Keratinocyte (primary cell): ENCODE measurements at places on chromosomes 16 and 17. TPM values are rescaled to one million over a fixed set of nuclear protein-coding genes. Genes with fewer than 3 reads are reported as not detected.

DNA sequence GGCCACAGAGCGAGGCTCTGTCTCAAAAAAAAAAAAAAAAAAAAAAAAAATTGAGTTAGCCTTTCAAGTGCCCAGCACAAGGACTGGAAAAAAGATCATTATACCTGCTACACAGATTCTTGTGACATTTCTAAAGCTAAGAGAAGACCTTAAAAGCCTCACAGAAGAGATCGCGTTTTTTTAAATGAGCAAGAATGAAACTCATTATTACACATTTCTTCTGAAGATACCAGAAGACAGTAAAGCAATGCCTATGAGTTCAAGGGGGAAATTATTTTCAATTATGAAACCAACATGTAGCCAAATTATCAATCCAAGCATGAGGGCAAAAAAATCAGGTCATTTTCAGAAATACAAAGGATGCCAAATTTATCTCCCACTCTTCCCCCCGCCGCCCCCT is 56.8 kb downstream of the MED13 start:
- no peak for DNase-seq
- no peak overlapping the region for H3K27ac ChIP-seq
- H3K27me3 ChIP-seq, result no peaks in the 10 kb centered on the region

LHX1 gene
- polyA plus RNA-seq, result 0.21 to 1.5 TPM (median 0.35 TPM) in 3 replicates

- no peak overlapping the region for H3K27ac ChIP-seq
- no peaks in the 10 kb centered on the region for H3K4me1 ChIP-seq
- DNase-seq, result no peak
- no peaks in the 10 kb centered on the region for H3K27me3 ChIP-seq
These were observed 11.9 kb upstream of the SLC4A1 start for GRCh38 chr17:44279666-44280391.

- no peaks in the 10 kb centered on the region for H3K4me1 ChIP-seq
- no peaks in the 10 kb centered on the region for H3K36me3 ChIP-seq
- no peak overlapping the region for H3K27ac ChIP-seq
These were observed 186.0 kb downstream of the TANC2 start for GRCh38 chr17:63151941-63152523.

- no peaks in the 10 kb centered on the region for H3K4me1 ChIP-seq
- H3K36me3 ChIP-seq, result peaks cover 48% of the 10 kb centered on the region
- no peak for DNase-seq
- no peak overlapping the region for H3K27ac ChIP-seq
- H3K4me3 ChIP-seq, result no peak overlapping the region
These were observed 6.6 kb upstream of the SUPT4H1 start for GRCh38 chr17:58358408-58359172.

DNA sequence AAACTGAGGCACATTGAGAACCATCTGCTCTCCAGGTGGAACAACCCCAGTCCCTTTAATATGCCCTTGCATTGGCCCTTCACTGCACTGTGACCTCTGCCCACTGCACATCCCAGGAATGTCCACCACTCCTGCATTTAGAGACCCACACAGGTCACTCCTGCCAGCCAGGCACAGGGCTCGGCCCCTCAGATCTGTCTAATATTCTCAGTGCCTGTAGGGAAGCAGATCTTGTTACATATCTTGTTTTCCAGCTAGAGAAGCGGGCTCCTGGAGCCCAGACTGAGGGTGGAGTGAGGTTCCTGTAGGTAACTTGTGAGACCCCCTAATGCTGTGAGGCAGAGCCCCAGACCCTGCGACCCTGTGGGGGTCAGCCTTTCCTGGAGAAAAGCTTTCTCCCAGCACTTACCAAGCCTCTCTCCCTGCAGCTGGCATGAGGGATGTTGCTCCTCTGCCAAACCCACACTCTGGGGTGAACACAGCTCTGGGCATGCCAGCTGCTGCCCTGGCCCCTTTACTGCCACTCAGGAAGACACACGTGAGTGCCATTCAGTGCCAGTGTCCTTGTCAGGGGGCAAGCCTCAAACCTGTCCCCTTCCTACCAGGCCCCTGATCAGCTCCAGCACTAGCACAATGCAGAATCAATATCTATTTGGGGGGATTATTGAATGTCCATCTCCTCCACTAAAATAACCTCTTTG is 40.3 kb upstream of the CRHR1 start:
- H3K4me3 ChIP-seq, result no peak overlapping the region
- no peak for DNase-seq
- no peak overlapping the region for H3K27ac ChIP-seq
- no peaks in the 10 kb centered on the region for H3K4me1 ChIP-seq

DNA sequence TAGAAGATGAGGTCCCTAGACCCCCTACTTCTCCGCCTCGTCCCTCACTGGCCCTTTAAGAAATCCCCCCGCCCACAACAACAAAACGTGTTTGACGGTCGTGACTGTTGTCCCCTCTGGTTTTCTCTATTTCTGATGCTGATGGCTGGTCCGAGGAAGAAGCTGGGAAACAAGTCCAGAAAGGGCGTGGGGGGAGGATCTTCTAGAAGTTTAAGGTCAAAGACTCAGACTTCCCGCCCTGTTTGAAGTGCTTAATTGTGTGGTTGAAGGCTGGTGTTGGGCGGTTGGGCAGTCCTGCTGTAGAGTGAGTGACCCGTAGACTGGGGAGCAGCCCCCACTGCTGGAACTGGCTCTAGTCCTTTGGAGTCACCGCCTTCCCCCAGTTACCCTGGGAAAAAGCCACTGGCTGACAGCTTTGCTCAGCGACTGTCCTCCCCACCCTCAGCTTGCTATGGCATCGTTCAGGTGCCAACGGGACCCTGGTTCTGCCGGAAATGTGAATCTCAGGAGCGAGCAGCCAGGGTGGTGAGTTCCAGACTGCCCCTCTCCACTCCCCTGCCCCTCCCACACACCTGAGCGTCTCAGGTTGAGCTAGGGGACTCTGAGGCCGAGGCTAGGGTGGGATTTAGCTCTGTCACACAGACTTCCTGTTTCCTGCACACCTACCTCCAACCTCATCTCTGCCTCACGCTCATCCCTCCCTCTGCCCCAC is 1.6 kb downstream of the MLLT6 start:
- no peaks in the 10 kb centered on the region for H3K27me3 ChIP-seq
- H3K36me3 ChIP-seq, result peaks cover 2% of the 10 kb centered on the region
- no peak for DNase-seq

SLC12A3 gene
- 0.01 TPM in 1 of 3 replicates, not detected in the others for polyA plus RNA-seq

GRCh38 chr17:14019186-14019956 is 49.9 kb upstream of the COX10 start:
- DNase-seq, result no peak
- no peak overlapping the region for H3K4me3 ChIP-seq
- peaks cover 4% of the 10 kb centered on the region for H3K4me1 ChIP-seq
- no peaks in the 10 kb centered on the region for H3K27me3 ChIP-seq
- H3K36me3 ChIP-seq, result no peaks in the 10 kb centered on the region

GRCh38 chr17:18920911-18921441 is 31.0 kb upstream of the SLC5A10 start:
- no peak for DNase-seq
- H3K27me3 ChIP-seq, result no peaks in the 10 kb centered on the region
- H3K36me3 ChIP-seq, result peaks cover 8% of the 10 kb centered on the region

GRCh38 chr16:3951861-3952736 is 71.6 kb upstream of the CREBBP start:
- H3K27ac ChIP-seq, result no peak overlapping the region
- H3K4me1 ChIP-seq, result peaks cover 17% of the 10 kb centered on the region
- peaks cover 18% of the 10 kb centered on the region for H3K27me3 ChIP-seq
- no peak overlapping the region for H3K4me3 ChIP-seq
- DNase-seq, result no peak

DNA sequence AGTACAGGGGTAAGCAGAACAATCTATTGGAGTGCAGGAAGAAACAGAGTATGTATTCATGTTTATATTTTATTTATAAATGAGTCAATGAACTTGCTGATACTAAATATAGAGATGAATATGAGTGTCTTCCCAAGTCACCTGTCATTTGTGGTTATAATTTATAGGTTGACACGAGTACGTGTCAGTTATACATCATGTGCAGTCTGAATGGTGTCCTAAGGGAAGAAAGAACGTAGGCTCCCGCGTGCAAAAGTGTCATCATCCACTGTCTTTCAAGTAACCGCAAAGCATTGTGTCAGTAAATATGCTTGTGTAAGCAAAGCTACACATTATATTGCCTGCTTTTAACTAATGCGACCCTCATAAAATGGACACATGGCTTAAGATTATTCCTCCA is 786.1 kb downstream of the KCNJ2 start:
- H3K36me3 ChIP-seq, result no peaks in the 10 kb centered on the region
- no peak overlapping the region for H3K4me3 ChIP-seq
- no peaks in the 10 kb centered on the region for H3K27me3 ChIP-seq
- no peak for DNase-seq

- no peaks in the 10 kb centered on the region for H3K36me3 ChIP-seq
- H3K27ac ChIP-seq, result no peak overlapping the region
- no peaks in the 10 kb centered on the region for H3K27me3 ChIP-seq
- no peak overlapping the region for H3K4me3 ChIP-seq
- DNase-seq, result no peak
These were observed 400.9 kb downstream of the SLC39A11 start for GRCh38 chr17:72691586-72691985.

DNA sequence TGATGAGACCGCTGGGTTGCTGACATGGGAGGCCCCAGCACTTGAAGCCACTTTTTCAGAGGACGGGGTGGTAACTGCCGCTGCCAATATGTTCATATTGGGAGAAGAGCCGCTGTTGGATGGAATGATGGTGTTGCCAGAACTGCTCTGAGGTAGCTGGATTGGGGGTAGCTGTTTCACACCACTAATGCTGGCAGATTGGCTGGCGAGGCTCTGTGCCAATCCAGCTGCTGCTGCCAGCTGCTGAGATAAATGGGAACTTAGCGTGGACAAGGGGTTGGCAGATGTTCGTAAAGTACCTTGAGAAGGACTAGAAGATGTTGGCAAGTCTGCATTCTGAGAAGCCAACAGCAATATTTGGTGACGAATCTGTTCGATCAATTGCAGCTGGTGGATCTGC is 10.0 kb downstream of the SALL1 start:
- no peaks in the 10 kb centered on the region for H3K4me1 ChIP-seq
- no peaks in the 10 kb centered on the region for H3K36me3 ChIP-seq
- H3K27ac ChIP-seq, result no peak overlapping the region
- H3K27me3 ChIP-seq, result peaks cover 3% of the 10 kb centered on the region

GRCh38 chr17:27870345-27870744 is 22.8 kb downstream of the LYRM9 start:
- H3K27ac ChIP-seq, result no peak overlapping the region
- no peak for DNase-seq
- H3K4me3 ChIP-seq, result no peak overlapping the region
- H3K27me3 ChIP-seq, result no peaks in the 10 kb centered on the region

GRCh38 chr17:64494121-64494520 is 2.7 kb downstream of the POLG2 start:
- no peak for DNase-seq
- no peak overlapping the region for H3K27ac ChIP-seq
- H3K4me3 ChIP-seq, result no peak overlapping the region
- H3K4me1 ChIP-seq, result peaks cover 36% of the 10 kb centered on the region

GRCh38 chr16:56300891-56301850 is 109.9 kb downstream of the GNAO1 start:
- H3K36me3 ChIP-seq, result no peaks in the 10 kb centered on the region
- H3K27me3 ChIP-seq, result peaks cover 4% of the 10 kb centered on the region
- H3K4me3 ChIP-seq, result no peak overlapping the region
